Suprapubic skin (tissue), 4 donors: ENCODE measurements at places on chromosomes 7 and 10. TPM values are rescaled to one million over a fixed set of nuclear protein-coding genes. Genes with fewer than 3 reads are reported as not detected.

- DNase-seq = no peak
These were observed 363.3 kb downstream of the TNS3 start for GRCh38 chr7:47218378-47219176.

- DNase-seq = no peak
These were observed 82.7 kb downstream of the CPXM2 start for GRCh38 chr10:123808906-123809305.

Gene PNLIPRP1
- not detected for total RNA-seq

Gene PVRIG
- not detected for total RNA-seq
